NCI-H524 treated with DMSO at 0.1 percent for 48 hours (cell line): ENCODE measurements at places on chromosomes 5 and 9.

GRCh38 chr9:116100711-116101121 is 52.9 kb upstream of the PAPPA start:
- no peak for DNase-seq

GRCh38 chr5:180592176-180592575 is 877 bp upstream of the SCGB3A1 start:
- DNase-seq: no peak

DNA sequence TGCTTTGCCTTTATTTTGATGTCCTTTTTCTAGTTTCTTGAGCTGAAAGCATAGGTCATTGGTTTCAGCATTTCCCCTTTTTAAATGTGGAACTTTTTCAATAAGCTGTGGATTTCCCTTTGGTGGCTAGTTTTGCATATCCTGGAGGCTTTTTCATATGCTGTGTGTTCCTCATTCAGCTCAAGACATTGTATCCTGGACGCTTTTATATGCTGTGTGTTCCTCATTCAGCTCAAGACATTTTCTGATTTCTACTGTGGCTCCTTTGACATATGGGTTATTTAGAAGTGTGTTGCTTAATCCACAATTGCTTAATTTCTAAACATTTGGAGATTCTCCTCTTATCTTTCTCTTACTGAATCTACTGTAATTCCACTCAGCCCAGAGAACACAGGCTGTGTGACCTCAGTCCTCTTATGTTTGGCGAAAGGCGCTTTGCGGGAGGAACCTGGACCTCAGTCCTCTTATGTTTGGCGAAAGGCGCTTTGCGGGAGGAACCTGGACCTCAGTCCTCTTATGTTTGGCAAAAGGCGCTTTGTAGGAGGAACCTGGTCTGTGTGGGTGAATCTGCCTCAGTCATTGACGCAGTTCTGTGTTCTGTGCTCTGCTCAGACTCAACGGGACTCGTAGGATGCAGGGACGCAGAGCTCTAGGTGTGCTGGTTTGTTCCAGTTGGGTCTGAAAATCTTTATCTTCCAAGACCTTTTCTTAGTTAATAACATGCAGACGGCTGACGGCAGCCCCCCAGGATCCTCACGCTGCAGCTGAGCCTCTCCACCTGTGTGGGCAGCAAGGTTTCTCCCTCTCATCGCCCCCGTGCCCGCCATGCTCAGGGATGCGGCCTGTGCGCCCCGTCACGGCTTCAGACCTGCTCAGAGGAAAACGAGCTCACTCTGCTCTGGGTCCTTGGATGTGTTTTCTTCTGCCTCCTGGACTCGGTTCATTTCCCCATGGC is 6.0 kb upstream of the SLC9A3 start:
- DNase-seq: no peak

- no peak for DNase-seq
These were observed 116.8 kb downstream of the RGS3 start for GRCh38 chr9:113580041-113580953.

DNA sequence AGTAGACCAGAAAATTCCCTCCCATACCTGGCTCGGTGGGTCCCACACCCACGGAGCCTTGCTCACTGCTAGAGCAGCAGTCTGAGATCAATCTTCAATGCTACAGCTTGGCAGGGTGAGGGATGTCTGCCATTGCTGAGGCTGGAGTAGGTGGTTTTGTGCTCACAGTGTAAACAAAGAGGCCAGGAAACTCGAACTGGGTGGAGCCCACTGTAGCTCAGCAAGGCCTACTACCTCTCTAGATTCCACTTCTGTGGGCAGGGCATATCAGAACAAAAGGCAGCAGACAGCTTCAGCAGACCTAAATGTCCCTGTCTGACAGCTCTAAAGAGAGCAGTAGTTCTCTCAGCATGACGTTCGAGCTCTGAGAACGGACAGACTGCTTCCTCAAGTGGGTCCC is 5.6 kb upstream of the GZMA start:
- DNase-seq: no peak

DNA sequence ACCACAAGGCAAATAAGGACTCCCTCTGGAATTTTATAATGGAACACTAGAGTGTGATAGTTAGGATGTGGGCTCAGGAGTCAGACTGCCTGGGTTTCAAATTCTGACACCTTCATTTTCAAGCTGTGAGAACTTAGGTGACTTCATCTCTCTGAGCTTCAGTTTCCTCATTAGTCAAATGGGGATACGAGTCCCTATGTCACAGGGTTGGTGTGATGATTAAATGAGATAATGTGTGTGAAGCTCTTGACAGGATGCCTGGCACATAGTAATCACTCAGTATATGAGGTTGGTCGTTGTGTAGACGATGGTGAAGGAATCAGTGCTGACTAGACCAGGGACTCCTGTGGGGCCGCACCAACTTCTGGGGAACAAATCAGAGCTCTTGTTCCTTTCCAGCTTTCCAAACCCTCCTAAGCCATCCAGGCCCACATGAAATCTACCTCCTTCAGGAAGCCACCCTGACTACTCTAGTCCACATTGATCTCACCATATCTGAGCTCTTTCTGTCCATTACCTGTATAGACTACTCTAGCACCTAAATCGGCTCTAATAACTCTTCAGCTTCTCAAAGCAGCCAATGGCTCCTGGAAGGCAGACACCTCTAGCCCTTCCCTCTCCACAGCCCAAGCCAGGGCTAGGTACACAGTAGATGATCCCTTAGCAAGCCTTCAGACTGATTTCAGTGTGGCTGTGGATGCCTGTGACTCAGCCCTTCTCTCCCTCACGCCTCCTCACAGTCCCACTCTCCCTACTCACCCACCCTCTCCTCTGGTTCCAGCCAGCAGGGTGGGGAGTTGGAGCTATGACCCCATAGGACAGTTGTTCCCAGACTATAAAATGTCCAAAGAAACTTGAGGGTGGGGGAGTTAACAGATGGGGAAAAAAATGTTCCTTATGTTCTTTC is 2.5 kb upstream of the TCF7 start:
- no peak for DNase-seq

- no peak for DNase-seq
These were observed at the start of gene CCDC152 for GRCh38 chr5:42756606-42757601. TSS of gene CCDC152 (plus strand) at chr5:42756818. CDS start at chr5:42759122, 2,304 bp downstream.

DNA sequence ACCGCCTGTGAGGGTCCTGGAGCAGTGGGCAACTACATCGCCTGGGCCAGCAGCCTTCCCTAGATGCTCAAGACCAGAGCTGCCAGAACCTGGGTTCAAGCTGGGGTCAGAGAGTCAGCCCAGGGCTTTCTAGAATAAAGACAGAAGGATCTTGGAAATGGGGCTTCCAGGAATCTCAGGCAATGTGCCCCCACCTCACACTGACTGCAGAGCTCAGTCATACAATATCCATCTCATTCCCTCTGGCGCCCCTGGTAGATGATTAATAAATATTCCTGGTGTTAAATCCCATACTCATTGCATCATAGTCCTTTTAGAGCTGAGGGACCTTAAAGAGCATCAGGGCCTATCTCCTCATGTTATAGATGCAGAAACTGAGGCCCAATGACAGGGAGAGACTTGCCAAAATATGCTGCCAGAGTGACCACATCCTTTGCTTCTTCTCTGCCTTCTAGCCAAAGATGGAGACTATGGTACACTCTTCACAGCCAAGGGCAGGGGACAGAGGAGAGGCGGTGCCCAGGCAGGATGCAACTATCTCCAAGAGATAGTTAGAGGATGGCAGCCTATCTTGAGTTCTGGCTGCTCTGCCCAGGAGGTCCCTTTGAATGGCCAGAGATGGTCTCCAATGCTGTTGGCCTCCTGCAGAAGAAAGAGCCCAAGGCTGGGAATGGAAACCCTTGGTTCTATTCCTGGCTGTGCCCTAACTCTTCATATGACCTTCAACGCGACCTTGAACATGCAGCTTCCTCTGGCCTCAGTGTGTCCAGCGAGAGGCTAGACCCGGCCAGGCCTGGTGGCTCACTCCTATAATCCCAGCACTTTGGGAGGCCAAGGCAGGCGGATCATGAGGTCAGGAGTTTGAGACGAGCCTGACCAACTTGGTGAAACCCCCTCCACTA is 36.2 kb upstream of the IL17B start:
- no peak for DNase-seq

DNA sequence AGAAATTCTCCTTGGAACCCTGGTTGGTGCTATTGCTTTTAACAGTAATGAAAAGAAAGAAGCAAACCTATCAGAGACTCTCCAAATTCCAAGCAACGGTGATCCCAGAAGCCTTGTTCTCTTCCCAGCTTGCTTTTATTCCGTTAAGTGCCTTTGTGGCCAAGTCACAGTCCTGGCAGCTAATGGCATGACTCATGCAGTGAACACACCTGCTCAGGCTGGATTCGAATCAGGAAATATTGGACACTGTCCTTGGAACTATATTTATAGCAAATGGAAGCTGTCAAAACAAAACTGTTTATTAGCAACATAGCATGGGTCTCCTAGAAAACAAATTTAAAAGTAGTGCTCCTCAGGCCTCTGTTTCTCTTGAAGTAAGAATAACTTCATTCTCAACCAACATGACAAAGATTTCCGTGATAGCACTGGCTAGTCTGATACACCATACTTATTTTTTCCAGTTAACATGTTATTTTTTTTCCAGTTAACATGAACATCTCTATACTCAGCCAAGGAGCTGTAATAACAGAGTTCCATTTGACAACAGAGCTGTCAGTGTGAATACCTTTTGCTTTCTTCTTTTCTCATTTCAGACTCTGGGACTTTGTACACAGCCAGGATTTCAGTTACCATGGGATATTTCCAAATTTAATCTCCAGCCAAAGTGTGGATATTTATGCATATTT is 502.4 kb downstream of the GADD45G start:
- no peak for DNase-seq

- DNase-seq: no peak
These were observed 16.6 kb downstream of the OTULINL start for GRCh38 chr5:14598225-14598624.

GRCh38 chr5:1112596-1113331 is 901 bp upstream of the SLC12A7 start:
- DNase-seq: no peak

DNA sequence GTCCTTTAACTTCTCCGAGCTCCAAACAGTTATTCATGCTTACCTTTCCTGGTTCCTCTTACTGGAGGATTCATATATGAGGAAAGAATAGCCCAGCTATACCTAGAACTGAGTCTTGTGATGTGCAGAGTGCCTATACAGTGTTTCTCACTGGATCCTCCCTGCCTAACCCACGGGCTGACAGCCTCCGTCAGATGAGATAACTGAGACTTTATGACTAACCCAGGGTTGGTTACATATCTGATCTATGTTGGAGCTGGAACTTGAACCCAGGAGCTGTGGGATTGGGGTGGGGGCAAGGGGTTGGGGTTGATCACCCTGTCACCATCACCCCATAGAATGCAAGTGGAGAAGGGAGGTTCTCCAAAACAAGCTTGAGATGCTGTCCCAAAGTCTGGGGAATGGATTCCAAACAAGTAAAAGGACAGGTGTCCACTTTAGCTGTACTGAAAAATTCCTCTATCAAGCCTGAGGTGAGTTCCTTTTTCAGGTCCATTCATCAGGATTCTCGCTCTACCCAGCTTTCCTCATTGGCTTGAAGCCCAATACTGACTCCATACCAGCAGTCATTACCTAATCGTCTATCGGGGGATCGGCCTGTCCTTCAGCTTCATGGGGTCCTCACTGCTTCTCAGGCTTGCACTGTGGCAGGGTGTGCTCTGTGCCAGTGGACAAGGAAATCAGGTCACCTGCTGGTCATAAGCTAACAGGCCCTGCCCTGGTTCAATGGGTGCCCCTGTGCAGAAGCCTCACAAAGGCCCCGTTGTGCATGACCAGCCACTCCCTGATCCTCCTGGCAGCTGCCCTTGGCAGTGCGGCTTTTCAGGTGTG is 100.6 kb downstream of the ARHGAP26 start:
- DNase-seq: no peak

DNA sequence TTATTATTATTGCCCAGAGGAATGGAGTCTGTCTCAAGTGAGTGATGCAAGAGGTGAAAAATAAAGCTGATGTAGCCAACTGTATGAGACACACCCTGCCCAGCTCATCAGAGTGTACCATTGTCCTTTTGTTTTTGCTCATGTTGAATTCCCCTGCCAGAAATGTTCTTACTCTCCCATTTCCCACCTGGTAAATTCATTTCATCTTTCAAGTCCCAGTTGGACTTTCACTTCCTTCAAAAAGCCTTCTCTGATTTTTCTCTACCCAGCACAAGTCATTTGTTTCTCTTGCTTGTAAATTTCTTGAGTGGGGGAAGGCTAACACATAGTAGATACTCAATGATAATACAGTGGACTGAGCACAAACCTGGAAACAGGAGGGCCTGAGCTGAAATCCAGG is 394.5 kb upstream of the ZNF462 start:
- DNase-seq: no peak

GRCh38 chr5:65262096-65262495 is 219.6 kb downstream of the ADAMTS6 start:
- DNase-seq: no peak

DNA sequence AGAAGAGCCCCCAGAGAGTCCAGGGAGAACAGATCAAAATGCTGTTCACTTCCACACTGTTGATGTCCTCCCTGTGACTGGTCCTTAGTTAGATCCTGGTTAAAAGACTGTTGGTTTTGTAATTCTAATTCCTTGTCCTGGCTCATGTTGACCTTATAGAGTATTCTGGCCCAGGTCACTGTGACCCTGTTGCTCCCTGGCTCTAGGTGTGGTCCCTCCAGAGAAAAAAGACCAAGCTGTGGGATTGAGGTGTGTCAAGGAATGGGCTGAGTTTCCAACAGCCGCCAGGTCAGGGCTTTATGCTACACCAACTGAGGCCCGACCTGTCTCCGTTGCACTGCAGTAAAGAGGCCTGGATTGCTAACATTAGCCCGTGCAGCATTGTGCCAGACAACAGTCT is 241.0 kb upstream of the MSX2 start:
- no peak for DNase-seq

- DNase-seq: no peak
These were observed 12.4 kb downstream of the TNFAIP8 start for GRCh38 chr5:119368238-119368630.

DNA sequence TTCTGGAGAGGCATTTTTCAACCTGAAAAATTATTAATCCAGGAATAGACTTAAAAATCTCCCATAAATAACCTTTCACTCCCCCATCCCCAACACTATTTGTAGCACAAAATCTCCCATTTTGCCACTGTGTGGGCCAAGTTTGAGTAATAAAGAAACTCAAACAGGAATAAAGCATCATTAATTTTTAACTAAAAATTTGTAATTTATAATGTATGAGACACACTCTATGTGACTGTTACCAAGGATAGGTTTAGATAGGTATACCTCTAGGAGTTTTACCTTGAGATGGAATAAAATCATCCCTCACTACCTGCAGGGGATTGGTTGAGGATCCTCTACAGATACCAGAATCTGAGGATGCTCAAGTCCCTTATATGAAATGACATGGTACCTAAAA is 30.1 kb downstream of the CHD1 start:
- DNase-seq: no peak

DNA sequence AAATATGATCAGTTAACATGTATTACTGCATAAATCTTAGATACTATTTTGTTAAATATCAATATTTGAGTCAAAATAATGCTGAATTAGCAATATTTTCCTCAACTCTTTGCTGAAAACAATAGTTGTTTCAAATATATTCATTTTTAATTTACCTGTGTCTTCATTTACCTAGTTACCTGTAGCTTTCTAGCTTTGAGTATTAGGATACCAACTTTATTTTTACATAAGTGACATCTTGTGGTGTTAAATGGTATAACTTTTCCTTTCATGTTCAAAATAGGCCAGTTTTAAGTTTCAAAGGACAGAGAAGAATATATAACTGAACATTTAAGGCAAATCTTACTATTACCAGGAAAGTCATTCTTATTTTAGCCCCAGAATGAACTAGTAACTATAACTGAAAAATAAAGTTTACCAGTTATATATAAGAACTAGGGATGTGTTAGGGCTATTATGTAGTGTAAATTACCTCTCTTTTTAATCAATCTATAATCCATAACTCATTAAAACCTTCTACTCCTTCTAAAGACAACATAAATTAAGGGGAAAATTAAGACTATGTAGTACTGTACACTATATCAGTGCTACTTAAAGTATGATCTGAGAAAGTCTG is 25.3 kb downstream of the AP3B1 start:
- DNase-seq: no peak
